A549 treated with Mapracorat at 1 μM for 4 hours (cell line): ENCODE measurements at places on chromosomes 7 and 10. TPM values are rescaled to one million over a fixed set of nuclear protein-coding genes. Genes with fewer than 3 reads are reported as not detected.

Gene OR13A1
- not detected in 5 replicates for total RNA-seq

Gene LIPM
- not detected in 5 replicates for total RNA-seq

Gene CYP26A1
- 1.7 to 3.0 TPM (median 2.5 TPM) in 5 replicates for total RNA-seq

Gene PROSER2
- 31.8 to 48.7 TPM (median 43.6 TPM) in 5 replicates for total RNA-seq

Gene PIP
- 0.36 to 0.48 TPM (median 0.36 TPM) in 3 of 5 replicates, not detected in the others for total RNA-seq

Gene VGF
- 10.8 to 26.3 TPM (median 18.0 TPM) in 5 replicates for total RNA-seq

Gene NPY
- not detected in 5 replicates for total RNA-seq

Gene SLC39A12
- not detected in 5 replicates for total RNA-seq

Gene HTR5A
- not detected in 5 replicates for total RNA-seq

Gene LRMDA
- 3.1 to 5.7 TPM (median 4.7 TPM) in 5 replicates for total RNA-seq

Gene HBP1
- 14.2 to 22.2 TPM (median 20.4 TPM) in 5 replicates for total RNA-seq

Gene MTG1
- 40.0 to 53.5 TPM (median 52.6 TPM) in 5 replicates for total RNA-seq

Gene INHBA
- total RNA-seq = 0.20 to 0.77 TPM (median 0.43 TPM) in 5 replicates

Gene CALD1
- 89.3 to 159 TPM (median 135 TPM) in 5 replicates for total RNA-seq

Gene SYT15B
- total RNA-seq = 2.1 to 4.1 TPM (median 3.2 TPM) in 5 replicates

Gene SORCS1
- total RNA-seq = not detected in 5 replicates

Gene MCMBP
- total RNA-seq = 79.1 to 92.1 TPM (median 89.9 TPM) in 5 replicates

Gene ST8SIA6
- 0.07 TPM in 1 of 5 replicates, not detected in the others for total RNA-seq

Gene ASZ1
- total RNA-seq = not detected in 5 replicates

Gene SPDYE2
- not detected in 5 replicates for total RNA-seq

Gene AMPH
- 0.05 to 0.13 TPM (median 0.11 TPM) in 4 of 5 replicates, not detected in the other for total RNA-seq

Gene NKX1-2
- total RNA-seq = 0.04 to 0.06 TPM in 2 of 5 replicates, not detected in the others

Gene SMKR1
- 9.5 to 13.1 TPM (median 11.3 TPM) in 5 replicates for total RNA-seq

Gene BICC1
- total RNA-seq = 16.5 to 19.6 TPM (median 18.9 TPM) in 5 replicates

Gene HOXA10
- 6.8 to 7.8 TPM (median 7.7 TPM) in 5 replicates for total RNA-seq

Gene HTR7
- total RNA-seq = 0.11 to 0.19 TPM (median 0.14 TPM) in 5 replicates

Gene HMX3
- total RNA-seq = not detected in 5 replicates

Gene DPP6
- total RNA-seq = not detected in 5 replicates

Gene VPS26A
- 47.7 to 66.3 TPM (median 51.3 TPM) in 5 replicates for total RNA-seq

Gene TCAF2
- total RNA-seq = 0.80 to 1.3 TPM (median 1.0 TPM) in 5 replicates

Gene BAMBI
- total RNA-seq = 9.1 to 11.7 TPM (median 10.6 TPM) in 5 replicates
